ENCODE measurements at places on chromosomes 11 and 22.

DNA sequence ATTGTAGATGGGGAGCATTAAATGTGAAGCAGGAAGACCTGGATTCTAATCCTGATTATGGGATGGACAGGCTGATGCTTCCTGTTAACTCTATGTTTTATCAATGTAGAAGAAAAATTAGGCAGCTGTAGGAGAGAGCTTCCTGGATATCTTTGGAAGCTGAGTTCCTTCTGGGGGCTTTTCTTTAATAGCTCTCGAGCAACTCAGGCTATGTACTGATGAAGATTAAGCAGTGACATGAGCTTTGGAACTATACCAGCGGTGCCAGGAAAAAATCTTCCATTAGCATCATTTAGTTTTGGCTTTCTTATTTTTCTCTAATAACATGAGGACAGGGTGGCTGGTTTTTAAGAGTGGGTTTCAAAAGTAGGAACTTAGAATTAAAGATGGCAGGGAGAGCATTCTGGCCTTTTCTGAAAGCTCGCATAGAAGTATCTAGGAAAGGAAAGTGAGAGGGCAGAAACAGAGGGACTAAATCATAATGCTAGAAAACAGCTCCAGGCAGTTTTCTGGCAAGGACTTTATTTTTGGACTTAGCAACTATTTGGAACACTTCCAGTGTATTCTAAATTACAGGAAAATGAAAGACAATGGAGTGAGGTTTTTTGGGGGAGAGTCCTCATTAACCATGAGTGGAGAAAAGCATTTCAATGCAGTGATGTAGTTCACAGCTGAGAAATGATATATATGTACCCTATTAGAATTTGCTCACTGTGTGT is 69.2 kb upstream of the RRM1 start:
- DNase-seq: no peak

- no peak for DNase-seq
Observed at GRCh38 chr11:32899438-32899837, 6.8 kb downstream of the QSER1 start.

DNA sequence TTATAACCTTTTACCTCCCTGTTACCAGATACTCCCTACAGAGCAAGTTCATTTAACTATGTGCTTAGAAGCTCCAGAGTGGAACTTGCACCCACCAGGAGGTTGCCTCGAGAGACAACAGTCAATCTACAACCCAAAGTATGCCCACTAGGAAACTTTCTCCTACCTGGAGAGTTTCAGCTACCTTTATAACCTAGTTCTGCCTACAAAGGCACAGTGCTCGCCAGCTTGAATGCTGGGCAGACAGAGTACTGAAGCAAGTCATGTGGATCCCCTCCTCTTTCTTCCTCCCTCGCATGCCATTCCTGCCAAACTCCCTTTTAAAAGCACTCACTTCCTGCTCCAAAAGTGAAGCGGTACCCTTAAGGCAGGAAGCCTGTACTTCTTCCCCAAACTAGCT is 258.9 kb downstream of the SWAP70 start:
- no peak for DNase-seq

DNA sequence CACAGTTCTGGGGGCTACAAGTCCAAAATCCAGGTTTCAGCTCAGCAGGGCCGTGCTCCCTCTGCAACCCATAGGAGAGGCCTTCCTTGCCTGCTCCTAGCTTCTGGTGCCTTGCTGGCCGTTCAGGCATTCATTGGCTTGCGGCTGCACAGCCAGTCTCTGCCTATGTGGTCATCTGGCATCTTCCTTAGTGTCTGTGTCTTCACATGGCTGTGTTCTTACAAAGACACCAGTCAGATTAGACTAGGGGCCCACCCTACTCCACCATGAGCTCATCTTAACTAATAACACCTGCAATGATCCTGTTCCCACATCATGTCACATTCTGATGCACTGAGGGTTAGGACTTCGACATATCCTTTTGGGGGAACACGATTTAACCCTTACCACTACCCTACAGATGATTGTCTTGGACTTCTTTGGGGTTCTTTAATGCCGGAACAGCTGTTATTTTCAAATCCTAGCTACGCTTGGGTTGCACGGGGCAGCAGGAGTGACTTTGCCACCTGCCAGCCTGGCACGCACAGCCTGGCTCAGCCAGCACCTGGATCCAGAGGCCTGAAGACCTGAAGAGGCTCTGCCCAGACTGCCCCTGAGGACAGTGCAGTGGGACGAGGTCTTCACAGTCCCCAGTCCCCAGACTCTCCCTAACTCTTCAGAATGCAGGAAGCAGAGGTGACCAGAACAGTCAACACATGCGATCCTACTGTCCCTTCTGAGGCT is 7.7 kb upstream of the NEAT1 start:
- DNase-seq: no peak

DNA sequence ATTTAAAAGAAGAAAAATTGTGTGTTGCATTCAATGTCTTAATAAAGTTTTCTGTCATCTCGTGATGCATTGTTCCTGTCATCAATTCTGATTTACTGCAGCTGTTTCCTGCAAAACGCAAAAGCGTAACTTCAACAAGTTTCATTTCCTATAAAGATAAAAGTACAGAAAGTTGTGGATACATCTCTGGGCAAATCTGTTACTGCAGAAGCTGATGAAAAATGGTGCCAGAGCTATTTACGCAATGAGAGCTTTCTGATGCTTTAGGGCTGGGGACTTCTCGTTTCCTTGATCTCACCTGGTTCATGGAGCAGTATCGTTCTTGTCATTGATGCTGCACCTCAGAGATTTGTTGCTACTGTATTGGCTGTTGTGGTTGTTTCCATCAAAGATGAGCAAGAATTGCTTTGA is 15.5 kb upstream of the MS4A12 start:
- DNase-seq: no peak

DNA sequence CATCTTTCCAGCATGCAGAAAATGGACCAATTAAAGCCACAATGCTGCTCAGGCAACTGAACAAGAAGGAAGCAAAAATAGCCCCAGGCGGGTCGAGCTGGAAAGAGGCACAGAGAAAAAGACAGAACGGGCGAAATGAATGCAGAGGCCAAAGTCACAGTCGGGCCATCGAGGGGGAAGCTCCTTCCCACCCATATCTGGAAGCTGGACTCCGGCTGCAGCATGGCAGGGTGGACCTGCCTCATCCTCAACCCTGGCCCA is 58.6 kb upstream of the PRDM11 start:
- DNase-seq: no peak

- DNase-seq: no peak
Observed at GRCh38 chr11:111945198-111945597, 8.1 kb downstream of the DIXDC1 start.

DNA sequence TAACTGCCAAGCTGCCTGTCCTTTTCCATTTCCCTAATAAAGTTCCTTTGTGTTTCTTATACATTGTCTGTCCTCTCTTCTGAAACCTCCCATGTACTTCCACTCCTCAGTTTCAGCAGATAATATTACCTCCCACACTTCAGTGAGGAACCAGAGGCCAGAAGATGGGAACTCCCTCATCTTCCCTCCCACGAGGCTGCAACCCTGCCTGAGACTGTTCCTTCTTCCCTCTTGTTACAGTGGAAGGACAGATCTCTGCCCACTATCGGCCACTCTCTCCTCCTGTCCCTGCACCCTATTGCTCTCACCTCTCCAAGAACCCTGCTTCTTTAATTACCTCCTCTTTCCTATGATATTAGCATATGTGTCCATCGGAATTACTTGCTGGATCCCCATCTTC is 38.1 kb upstream of the SWAP70 start:
- no peak for DNase-seq

DNA sequence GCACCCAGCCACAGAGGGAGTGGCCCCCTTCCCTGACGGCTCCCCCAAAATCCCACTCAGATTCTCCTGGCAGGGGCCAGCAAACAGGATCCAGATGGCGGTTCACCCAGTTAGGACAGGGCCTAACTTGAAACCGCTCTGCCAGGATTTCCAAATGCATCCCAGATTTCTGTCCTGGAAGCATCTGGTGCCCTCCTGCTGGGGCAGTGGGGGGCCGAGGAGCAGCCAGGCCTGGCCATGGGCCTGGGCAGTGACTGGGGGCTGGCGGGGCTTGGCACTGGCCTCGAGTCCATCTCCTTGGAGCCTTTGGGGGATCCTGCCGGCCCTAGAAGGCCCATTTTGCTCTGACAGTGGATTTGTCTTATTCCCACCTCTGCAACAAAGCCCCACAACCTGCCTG is 17.9 kb upstream of the EMID1 start:
- DNase-seq: no peak

- DNase-seq: no peak
Observed at GRCh38 chr11:25218036-25218435, 721.2 kb downstream of the LUZP2 start.

GRCh38 chr11:9399466-9399865 is 15.0 kb downstream of the IPO7 start:
- DNase-seq: no peak

DNA sequence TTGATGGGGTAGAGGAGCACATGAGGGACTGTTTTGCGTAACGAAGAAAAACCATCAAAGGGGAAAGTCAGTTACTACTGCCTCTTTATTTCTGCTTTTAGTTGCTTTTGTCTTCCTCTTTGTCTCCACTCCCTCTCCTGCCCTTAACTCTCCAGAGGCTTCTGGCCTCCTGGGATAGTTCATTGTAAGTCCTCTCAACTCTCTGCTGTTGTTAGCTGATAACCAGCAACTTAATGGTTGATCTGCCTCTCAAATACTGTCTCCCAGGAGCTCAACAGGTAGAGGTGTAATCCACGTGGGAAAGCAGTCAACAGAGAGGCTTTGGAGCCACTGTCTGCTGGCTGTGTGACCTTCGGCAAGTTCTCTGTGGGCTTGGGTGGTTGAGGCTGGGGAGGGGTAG is 47.3 kb downstream of the CCDC81 start:
- DNase-seq: no peak

GRCh38 chr22:41619979-41620588 is 759 bp downstream of the DESI1 start:
- no peak for DNase-seq

DNA sequence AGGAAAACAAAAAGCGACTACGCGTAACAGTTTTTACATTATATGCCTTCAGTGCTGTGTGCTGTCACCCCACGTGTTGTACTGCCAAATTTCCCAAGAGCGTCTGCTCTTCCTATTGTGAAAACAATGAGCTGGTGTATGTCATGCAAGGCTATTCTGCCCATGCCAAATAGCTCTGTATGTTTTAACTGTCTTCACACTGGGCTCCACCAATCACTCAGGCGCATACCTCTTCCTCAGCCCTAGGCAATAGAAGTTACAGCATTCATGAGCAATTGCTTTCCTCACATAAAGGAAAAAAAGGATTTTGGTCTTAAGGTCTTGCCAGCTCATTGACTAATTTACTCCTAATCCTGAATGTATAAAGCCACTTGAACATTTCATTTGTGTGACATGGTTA is 606.8 kb downstream of the NTM start:
- no peak for DNase-seq

GRCh38 chr11:123601136-123601535 is 53.3 kb downstream of the SCN3B start:
- DNase-seq: no peak

- DNase-seq: no peak
Observed at GRCh38 chr11:123652599-123652998, 1.8 kb downstream of the SCN3B start.

- DNase-seq: peak; percentile 63
Observed at GRCh38 chr22:19644314-19645223, 69.7 kb upstream of the SEPTIN5 start.

DNA sequence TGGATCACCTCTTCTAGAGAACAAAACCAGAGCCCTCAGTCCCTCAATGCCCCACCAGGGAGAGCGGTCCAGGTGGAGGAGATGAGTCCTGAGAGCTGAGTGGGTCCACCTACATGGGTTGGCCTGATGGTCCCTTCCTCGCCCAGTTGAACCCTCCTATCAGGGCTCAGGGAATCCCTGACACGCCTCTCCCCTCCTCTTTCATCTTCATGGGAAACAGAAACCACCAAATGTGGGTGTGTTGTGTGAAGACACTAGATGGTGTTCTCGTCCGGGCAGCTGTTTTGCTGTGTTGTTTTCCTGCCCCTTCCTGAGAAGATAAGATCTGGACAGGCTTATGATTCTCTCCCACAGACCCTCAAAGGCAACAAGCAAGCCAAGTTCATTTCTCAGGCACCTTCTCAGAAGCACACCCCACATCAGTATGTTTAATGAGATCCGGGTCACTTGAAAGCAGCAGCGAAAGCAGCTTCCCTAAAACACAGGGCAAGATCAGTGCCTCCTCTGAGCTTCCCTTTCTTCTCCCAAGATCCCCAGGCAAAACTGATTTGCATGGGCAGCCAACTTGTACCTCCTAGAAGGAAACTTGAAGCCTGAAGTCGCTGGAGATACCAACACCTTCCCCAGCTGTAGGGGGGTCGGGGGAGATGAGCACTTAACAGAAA is 35.3 kb upstream of the POU2AF1 start:
- DNase-seq: no peak

DNA sequence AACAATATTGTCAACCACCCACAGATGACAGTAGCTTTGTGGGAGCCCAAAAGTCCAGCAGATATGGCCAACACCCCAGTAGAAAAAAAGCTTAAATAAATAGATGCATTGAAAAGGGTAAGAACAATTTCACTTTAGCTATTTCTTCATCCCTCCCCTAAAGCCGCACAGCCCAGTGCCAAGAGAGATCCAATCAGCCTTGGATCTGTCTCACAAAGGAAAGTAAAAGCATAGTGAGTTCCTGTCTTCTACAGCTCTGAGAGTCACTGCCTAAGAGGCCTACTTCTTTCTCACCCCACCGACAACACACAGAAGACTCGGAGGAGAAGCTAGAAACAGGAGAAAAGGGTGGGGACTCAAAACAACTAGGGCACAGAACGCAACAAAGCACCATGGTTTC is 196.4 kb downstream of the SBF2 start:
- no peak for DNase-seq
